Stimulated activated CD8-positive, alpha-beta memory T cell treated with anti-CD3 and anti-CD28 coated beads, Interleukin-15, amount 100 ng/mL, for 4 hours (primary cell): ENCODE measurements at places on chromosomes 6 and 20.

GRCh38 chr6:155676346-155676745 lies 220.7 kb upstream of the NOX3 start:
- no peak for DNase-seq

DNA sequence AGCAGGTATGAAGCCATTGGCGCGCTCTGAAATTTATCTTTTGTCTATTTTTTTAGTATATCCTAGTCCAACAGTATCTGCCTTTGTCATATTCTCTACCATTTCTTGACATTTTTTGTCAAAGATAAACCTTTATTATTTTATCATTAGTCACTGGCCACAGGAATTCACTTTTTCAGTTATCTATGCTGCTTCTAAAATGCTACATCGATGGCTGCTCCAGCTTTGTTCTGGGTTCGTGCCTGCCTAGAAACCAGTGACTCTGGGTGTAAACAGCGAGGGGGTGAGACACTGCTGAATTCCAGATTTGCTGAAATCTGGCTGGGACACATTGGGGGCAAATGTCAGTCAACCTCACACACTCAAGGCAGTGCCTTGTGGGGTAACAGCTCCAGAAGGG lies 193.4 kb downstream of the CDC5L start:
- DNase-seq = no peak

- DNase-seq = peak; percentile 38
These were observed 38.3 kb downstream of the ARHGAP18 start for GRCh38 chr6:129671442-129672340.

- no peak for DNase-seq
These were observed 280.4 kb upstream of the TAB2 start for GRCh38 chr6:149037051-149037671.

DNA sequence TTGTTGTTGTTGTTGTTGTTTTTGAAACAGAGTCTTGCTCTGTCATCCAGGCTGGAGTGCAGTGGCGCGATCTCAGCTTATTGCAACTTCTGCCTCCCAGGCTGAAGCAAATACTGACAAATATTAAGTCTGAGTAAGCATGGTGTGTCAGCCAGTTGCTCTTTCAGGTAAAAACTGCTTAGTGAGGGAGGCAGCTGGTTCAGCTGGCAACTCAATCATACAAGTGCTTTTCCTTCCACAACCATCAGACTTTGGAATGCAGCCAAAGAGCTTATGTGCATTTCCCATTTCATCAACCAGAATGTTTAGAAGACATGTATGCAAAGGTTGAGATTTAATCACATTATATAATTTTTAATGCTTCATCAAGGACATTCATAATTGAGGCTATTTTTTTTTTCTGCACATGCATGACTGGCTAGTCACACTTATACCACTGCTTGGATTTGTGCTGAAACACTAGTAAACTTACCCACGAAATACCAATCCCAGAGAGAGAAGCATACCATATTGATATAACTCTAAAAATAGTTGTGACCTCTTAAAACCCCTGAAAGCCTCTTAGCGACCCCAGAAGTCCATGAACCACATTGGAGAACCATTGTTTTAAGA lies 56.0 kb downstream of the CLIC5 start:
- DNase-seq = no peak
